GM12892 (cell line): ENCODE measurements at places on chromosomes 1 and 21.

DNA sequence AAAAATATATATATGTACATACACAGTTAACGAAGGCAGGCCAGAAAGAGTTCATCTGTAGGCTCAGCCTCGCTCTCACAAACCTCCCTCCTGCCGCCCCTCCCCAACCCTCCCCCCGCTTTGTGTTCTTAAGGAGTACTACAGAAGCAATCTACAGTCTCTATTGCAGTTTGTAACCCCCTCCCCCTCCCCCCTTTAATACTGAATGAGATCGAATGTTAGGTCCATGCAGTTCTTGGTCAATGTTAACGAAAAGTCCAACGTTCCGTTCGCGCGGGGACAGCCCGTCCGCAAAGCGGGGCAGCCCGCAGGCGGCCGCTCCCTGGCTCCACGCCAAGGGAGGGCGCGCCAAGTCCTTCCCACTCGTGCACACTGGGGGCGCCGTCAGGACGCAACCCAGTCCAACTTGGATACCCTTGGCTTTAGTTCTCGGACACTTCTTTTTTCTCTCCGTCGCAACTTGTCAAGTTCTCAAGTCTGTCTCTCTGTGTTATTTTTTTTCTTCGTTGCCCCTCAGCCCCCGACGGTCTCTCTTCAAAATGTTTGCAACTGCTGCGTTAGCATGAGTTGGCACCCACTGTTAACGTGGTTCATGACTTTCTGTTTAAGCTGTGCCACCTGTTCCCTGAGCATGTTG lies 2.2 kb downstream of the JUN start:
- no peak for DNase-seq

GRCh38 chr1:21939650-21940374 lies 2.7 kb upstream of the HSPG2 start:
- DNase-seq = no peak

- DNase-seq = no peak
Measured at GRCh38 chr1:222275729-222276465, 272.0 kb downstream of the HHIPL2 start.

- no peak for DNase-seq
Measured at GRCh38 chr1:181106479-181106878, 18.0 kb downstream of the IER5 start.

- no peak for DNase-seq
Measured at GRCh38 chr1:76257823-76258222, 183.3 kb downstream of the ST6GALNAC3 start.

GRCh38 chr1:84415396-84415795 lies 17.1 kb downstream of the DNASE2B start:
- DNase-seq = no peak
